NCI-H2171 (cell line): ENCODE measurements at places on chromosomes 2 and 18.

DNA sequence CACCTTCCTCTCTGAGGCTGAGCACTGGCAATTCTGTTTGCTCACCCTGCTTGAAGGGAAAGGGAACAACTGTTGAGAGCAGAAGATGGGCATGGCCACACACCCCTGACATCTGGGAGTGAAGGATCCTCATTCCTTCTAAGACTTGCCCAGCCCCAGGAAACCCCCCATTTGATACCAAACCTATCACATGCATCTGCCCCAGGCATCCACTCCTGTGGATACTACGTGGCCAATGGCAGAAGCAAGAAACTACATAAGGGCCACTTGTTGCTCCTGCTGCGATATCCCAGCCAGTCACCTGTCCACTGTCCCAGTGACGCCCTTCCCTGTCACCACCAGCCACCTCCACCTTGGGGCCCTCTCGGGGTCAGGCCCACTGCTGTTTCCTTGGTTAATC lies 185.2 kb downstream of the SMAD2 start:
- no peak for DNase-seq

DNA sequence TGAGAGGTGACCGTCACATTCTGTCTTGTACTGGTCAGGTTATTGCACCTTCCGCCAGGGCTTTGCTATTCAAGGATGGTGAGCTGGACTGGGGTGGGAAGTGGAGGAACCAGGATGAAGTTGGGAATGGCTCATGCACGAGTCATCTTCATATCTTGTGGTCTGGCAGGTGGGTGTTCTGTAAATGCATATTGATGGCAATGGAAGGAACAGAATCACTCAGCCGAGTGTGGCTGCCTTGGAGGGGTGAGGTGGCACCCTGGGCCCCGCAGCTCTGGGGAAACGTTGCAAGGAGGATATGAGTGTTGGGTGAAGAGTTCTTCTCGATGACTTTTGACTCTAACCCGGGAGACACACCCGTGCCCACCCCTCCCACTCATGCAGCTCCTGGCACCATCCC lies 1.2 kb downstream of the NEU2 start:
- DNase-seq, result no peak

GRCh38 chr2:51165534-51166260 lies 133.8 kb upstream of the NRXN1 start:
- DNase-seq, result no peak

GRCh38 chr2:103159018-103159417 lies 397.2 kb downstream of the TMEM182 start:
- no peak for DNase-seq

- DNase-seq, result peak; percentile 43
Measured at GRCh38 chr18:23135550-23136325, 453 bp downstream of the CABLES1 start.

DNA sequence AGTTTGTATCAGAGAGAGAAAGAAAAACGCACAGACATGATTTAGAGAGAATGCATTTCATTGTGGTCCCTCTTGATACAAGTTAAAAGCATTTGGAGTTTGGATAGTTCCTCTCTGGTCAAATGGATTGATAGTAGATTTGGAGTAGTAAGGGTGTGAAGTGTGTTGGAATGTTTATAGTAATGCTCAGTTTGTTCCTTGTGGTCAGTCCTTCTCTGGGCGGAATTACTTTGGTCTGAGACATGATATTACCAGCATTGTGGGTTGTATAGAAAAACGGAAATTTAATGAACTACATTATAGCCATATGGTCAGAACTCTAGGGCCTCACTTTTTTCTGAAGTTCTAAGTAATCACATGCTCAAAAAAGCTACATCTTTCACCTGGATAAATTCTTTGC lies 178.9 kb downstream of the AGAP1 start:
- no peak for DNase-seq

DNA sequence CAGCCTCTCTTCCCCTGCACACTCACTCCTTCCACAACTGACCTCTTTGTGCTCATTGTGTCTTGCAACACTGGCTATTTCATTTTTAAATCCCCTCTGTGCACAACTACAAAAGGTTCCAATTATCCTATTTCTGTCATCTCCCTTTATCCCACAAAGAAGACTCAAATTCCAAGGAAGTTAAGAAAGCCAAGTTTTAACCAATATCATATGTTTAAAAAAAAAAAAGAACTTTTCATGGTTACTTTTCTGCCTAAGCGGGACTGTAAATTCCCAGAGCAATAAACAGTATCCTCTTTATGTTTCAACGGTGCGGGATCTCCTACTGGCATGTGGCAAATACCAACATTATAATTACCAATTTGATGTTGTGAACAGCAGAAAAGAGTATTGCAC lies 83.8 kb downstream of the DOCK10 start:
- no peak for DNase-seq

DNA sequence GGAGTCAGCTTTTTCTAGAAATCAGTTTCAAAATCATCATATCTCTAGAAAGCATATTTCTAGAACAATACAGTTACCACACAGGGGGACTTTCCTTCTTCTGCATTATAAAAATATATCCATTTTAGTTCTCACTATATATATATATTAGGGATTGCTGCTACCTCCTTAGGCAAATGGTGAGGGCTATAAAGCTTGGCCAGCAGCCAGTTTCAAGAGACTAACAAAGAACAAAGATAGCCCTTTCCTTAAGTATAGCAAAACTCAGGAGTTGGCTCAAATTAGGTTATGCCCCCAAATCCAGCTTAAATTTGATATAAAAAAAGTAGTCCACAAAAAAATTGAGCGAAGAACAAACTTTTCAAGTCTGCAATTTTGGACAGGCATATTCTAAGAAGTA lies 70.0 kb downstream of the EIF2AK3 start:
- DNase-seq, result no peak

DNA sequence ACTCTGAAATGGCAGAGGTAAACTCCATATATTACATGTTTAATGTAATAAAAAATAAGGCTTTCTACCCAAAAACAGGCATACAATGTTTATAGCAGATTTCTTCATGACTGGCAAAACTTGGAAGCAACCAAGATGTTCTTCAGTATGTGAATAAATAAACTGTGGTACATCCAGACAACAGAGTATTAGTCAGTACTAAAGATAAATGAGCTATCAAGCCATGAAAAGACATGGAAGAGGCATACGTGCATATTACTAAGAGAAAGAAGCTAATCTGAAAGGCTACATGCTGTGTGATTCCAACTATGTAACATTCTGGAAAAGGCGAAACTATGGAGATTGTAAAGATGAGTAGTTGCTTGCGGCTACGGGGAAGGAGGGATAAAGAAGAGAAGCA lies 97.4 kb downstream of the OSR1 start:
- DNase-seq, result no peak

DNA sequence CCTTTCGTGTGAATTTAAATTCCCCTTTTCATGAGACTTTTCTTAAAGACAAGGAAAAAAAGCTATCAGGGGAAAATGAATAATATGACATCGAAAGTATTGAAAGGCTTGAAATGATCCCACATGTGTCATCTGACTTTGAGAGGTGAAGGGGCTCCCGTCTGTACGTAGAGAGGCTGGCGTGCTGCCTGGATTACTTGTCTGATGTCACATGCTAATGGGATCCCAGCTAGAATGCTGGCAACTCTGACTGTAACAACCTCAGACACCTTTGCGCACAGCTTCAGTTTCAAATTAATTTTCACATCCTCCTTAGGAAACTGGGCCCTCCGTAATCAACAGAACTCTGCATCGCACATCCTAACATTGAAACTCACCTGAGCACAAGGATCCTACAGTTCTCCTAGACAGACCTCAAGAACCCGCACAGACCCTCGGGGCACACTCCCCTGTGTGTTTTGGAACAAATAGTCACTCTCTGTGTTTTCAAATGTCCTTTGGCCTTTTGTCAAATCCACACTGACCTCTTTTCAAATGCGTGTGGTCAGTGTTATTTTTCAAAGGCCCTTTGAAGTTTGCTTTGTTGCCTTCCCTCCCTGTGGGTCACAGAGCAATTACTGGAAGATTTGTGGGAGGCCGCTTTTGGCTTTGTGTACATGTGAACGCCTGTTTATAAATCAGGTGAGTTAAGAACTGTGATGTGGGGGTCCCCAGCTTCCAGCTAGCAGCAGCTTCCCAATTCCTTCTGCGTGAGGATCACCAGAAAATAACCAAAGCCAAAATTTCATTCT lies 65.9 kb downstream of the IL1R2 start:
- DNase-seq, result no peak

GRCh38 chr18:28372186-28372585 lies 195.3 kb upstream of the CDH2 start:
- no peak for DNase-seq

DNA sequence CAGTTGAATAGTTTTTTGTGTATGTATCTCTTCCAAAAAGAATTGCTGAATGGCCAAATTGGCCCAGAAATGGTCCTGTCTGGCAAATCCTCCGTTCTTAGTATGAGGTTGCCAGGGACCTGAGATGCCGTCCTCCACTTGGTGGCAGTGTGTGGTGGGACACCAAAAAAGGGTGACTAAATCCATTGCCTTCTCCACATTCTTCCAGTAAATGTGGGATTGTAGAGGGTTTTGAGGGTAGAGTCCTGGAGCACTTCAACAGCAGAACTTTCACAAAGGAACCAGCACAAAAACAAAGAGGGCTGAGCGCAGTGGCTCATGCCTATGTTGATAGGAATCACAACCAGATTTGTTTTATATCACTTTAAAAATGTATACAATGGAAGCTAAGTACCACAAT lies 199.9 kb downstream of the BCL2 start:
- no peak for DNase-seq

- DNase-seq, result no peak
Measured at GRCh38 chr2:215517391-215517790, 81.5 kb upstream of the FN1 start.

- no peak for DNase-seq
Measured at GRCh38 chr2:113075030-113075429, 7.3 kb downstream of the IL1F10 start.

DNA sequence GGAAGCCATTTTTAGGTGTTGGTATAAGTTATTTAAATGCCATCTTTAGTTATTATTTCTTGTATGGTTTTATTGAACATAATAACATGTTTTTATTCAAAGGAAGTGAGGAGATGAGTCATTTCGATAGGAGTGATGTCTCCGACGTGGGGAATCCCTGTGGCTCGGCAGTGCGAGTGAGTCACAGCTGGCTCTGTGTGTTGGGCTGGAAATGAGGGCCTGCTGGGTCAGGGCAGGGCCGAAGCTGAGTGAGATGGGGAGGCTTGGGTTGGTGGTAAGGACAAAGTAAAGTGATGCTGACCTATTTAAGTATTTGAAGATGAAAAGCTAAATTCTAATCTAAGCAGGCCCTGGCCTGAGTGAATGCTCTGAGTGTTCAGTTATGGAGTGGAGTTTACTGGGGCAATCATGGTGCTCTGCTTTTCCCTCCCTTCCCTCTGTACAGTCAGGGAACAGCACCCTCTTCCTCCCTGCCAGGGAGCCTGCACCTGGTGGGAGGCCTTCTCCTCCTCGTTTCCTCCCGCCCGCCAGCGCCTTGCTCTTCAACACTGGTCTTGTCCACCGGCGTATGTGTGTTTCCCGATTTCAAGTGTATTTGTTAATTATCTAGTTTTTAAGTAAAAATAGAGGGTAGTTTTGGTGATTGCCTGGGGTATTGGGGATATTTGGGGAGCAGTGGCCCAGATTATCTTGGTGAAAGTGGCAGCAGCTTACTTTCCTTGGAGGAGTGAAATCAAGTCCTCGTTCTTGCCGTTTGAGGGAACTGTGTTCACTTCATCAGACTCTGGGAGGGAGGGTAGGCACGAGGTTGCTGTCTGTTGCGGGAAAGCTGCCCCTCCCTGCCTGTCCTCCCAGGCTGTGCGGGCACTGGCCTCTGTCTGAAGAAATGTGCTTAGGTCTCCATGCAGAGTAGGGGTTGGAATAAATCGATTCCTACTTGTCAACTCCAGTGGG lies 157.0 kb downstream of the LDLRAD4 start:
- DNase-seq, result no peak

DNA sequence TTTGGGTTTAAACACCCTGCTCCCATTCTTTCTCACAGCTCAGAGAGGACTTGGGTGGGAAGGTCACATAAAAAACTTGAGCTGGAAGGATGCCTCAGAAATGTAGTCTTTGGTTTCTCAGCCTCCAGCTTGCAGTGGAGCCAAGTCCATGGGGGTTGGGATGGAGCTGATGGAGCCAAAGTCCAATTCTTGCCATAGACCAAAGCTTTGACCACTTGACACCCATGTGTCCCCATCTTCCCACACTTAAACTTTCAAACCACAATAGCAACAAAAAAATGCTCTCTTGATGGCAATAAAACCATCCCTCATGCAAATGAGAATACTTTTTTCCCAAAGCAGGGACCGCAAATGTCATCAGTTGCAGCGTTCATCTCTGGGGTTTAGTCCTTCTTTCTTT lies 14.7 kb upstream of the DAW1 start:
- no peak for DNase-seq

- DNase-seq, result no peak
Measured at GRCh38 chr2:109336296-109336695, 207.3 kb downstream of the SH3RF3 start.

GRCh38 chr2:42138163-42139015 lies 30.8 kb upstream of the EML4 start:
- DNase-seq, result no peak

DNA sequence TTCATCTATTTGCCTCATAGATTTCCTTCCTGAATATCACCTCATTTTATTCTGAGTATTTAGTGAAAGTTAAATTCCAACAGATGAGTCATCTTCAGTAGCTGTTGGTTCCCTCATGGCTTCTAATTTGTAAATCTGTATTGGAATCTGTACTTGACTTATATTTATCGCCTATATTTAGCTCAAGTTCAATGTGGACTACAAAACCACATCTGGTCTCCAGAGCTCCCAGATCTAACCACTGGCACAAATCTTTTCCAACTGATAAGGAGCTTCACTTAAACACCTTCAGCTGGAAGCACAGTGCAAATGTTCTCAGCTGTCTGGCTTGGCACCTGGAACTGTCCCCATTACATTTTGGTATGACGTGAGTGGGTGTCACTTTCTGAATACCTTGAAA lies 82.8 kb upstream of the DSEL start:
- DNase-seq, result no peak

DNA sequence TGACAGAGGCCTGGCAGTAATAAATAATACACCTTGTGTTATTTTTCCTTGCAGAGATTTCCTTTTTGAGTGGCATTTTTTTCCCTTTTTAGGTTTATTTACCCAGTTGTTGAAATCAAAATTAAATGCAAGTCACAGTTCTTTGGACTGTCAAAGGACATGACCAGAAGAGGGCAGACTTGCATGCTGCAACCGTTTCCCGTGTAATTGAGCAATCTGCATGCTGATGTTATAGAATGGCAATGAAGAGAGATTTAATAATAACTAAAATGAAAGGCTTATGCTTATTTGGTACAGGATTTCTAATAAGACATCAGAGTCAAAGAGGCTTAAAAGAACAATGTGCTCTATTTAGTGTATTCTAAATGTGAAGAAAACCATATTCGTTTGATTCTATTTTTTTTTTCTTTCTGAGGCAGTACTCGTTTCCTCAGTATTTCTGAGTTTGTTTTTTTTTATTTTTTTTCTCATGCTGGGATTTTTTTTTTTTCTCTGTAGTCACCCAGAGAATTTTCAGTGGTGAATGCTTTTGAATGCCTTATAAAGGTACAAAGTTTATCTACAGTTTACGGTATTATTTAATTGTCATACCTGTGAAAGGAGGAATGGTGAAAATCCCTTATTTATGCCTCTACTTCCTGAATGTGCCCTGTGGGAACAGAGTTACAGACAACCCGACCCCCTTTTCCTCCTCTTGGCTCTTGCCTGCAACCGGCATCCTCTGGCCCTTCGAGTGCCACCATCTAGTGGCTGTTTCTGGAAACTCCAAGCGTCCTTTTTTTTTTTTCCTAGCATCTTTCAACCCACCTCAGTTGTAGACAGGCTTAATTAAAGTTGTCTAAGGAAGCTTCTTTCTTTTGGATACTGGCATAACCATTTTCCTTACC lies 368.5 kb downstream of the LRRTM1 start:
- peak; percentile 67 for DNase-seq
